ENCODE measurements at places on chromosomes 6 and 20.

DNA sequence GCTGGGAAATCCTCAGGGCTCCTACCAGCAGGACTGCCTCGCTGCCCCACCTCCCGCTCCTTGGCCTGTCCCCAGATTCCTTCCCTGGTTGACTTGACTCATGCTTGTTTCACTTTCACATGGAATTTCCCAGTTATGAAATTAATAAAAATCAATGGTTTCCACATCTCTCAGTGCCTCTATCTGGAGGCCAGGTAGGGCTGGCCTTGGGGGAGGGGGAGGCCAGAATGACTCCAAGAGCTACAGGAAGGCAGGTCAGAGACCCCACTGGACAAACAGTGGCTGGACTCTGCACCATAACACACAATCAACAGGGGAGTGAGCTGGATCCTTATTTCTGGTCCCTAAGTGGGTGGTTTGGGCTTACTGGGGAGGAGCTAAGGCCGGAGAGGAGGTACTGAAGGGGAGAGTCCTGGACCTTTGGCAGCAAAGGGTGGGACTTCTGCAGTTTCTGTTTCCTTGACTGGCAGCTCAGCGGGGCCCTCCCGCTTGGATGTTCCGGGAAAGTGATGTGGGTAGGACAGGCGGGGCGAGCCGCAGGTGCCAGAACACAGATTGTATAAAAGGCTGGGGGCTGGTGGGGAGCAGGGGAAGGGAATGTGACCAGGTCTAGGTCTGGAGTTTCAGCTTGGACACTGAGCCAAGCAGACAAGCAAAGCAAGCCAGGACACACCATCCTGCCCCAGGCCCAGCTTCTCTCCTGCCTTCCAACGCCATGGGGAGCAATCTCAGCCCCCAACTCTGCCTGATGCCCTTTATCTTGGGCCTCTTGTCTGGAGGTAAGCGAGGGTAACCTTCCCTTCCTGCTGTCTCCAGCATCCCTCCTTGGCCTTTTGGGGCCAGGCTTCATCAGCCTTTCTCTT, at the start of gene CFB:
Gene CFB, plus strand, starts transcription at position 589 of the 863 bp plus-strand sequence. Its CDS starts 127 bp downstream, at position 716.
- DNase-seq, result peak; percentile 66

GRCh38 chr6:116406678-116407345, 36.1 kb downstream of the DSE start:
- DNase-seq, result peak; percentile 39

DNA sequence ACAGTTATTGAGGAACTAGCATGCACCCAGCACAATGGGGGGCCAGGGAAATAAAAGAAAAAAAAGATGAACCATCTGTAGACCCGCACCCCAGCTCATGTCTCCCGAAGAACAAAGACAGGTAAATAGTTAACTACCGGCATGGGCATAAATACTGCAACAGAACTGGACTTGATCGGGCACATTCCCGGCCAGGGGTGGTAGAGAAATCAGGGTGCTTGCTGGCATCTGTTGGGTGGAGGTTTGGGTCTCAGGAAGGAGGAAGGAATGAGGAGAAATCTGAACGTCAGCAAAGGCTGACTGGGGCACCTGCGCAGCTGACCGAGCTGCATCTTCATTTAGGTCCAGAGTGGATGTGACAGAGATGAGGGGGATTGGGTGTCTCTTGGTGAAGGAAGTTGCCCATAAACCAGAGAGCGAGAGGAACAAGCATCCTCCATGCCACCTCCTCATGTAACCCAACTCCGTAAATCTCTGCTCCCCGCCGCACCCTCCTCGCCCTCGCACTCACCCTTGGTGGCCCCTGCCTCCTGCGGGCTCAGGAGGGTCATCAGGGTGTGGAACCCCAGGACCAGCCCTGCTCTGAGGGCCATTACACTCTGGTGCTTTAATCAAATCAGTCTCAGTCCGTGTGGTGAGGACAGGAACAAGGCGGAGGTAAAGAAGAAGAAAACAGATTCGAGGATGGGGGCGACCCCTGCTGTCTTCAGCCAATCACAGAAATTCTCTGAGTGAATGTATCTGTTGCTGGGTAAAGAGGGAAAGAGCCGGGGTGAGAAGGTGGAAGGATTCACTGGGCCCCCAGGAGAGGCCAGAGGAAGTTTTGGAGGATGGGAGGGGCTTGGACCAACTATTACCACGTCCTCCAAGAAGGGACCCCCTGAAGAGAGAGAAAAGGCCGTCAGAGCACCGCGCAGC, at the start of gene HLA-DOA:
Gene HLA-DOA, minus strand, starts transcription at position 648 of the 918 bp plus-strand sequence.
- DNase-seq, result no peak

GRCh38 chr20:21387528-21387927, 9.8 kb downstream of the NKX2-4 start:
- DNase-seq, result no peak

DNA sequence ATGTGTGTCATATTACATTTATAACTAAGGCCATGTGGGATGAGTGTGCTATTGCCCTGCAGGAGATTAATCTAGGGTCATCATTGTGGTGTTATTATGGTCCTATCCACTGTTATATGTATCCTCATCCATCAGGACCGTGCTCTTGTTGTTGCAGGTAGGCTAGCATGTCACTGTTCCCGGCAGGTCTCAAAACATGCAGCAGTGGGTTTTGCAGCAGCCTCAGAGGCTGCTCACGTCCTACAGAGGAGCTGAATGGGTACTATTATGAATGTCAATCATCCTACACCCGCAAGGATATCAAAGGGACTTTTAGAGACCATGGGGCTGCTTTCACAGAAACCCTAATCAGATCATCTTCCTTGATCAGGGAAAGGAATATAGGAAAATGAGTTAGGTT, 318.2 kb downstream of the SAMD5 start:
- no peak for DNase-seq

GRCh38 chr6:165726965-165727381, 63.9 kb upstream of the PDE10A start:
- peak; percentile 79 for DNase-seq

- DNase-seq, result no peak
Observed at GRCh38 chr6:55456016-55456415, 123.0 kb downstream of the HMGCLL1 start.

DNA sequence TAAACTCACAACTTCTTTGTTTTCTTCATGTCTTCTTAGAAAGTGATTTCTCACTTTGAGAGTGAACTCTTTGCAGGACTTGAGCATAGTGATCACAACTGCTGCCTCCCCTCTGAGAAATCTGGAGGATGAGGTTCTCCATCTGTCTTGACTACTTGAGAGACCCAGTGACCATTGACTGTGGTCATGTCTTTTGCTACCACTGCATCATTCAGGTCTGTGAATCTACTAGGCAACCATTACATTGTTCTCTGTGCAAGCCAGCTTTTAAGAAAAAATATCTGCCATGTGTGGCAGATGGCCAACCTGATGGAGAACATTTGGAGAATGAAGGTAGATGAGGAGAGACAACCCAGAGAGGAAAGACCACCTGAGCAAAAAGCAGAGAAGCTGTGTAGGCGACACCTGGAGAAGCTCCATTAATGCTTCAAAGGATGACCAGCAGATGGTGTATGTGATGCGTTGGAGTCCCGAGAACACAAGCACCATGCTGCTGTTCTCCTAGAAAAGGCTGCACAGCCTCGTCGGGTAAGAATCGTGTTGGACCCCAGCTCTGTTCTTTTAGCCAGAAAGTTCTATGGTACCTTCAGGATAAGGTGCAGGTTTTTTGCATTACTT, 25.1 kb upstream of the TRIM26 start:
- DNase-seq, result no peak

GRCh38 chr6:37033255-37033654, 27.8 kb downstream of the FGD2 start:
- peak; percentile 64 for DNase-seq

DNA sequence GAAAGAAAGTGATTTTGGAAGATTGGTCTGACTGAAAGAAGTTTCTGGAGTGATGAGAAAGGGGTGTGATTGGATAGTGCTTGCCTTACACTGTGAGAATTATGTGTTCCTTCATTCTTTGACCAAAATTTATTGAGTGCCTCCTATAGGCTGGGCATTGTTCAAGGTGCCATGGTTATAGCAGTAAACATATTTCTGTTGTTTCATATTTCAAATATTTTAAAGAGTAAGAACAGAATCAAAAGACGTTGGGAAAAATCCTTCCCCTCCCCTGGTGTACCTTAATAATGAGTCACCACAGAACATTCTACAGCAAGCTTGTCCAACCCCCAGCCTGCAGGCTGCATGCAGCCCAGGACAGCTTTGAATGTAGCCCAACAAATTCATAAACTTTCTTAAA, 78.6 kb downstream of the GCLC start:
- DNase-seq, result no peak

DNA sequence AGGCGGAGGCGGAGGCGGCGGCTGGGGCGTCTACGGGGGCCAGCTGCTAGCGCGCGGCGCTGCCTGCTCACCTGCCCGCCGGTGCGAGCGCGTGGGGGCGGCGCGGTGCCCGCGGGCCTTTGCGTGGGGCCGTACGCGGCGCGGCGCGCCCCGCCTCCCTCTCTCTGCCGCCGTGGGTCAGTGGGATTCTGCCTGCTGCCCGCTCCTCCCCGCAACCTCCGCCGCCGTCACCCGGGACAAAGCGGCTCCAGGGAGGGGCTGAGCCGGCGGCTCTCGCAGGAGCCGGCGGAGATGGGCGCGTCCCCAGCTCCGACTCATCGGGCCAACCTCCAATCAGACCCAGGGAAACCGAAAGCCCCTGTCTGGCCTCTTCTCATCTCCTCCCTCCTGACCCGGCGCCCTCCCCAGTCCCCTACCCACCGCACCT, at the start of gene RCAN2:
Gene RCAN2, minus strand, starts transcription at position 249 of the 427 bp plus-strand sequence.
- no peak for DNase-seq

GRCh38 chr6:43127180-43127579, 43.9 kb upstream of the SRF start:
- DNase-seq, result no peak

- peak; percentile 9 for DNase-seq
Observed at GRCh38 chr6:109260126-109260525, 122.1 kb downstream of the CD164 start.

DNA sequence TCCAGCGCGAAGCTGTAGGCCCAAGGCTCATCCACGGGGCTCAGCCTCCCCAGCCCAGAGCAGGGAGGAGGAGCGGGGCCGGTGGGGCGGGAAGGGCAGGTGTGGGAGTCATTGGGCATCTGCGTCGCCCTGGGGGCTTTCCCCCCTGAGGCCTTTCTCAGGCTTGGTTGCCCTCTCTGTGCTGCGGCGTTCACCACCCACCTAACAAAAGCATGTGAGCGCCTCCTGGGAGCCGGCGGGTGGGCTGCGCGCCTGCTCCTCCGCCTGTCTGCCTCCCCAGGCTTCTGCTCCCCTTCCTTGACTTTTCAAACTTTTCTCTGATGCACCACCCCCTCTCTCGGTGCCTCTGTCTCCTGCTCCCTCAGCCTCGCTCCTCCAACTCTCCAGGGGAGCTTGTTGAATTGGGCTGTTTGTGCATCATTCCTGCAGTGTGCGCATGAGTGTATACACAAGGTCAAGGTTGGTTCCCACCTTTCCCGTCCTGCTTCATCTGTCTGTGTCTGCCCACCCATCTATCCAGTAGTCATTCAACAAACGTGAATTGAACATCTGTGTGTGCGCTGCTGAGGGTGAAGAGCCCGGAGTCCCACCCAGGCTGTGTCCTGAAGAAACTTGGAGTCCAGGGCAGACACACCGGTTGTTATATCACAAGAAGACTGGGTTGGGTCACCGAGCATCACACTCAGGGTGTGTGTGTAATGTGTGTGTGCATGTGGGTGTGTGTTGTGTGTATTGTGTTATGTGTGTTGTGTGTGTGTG, 82.4 kb upstream of the NNAT start:
- DNase-seq, result no peak

GRCh38 chr6:144217264-144217663, 66.9 kb downstream of the STX11 start:
- no peak for DNase-seq

GRCh38 chr6:26170951-26171841, 84.0 kb downstream of the HFE start:
- DNase-seq, result no peak

- DNase-seq, result peak; percentile 41
Observed at GRCh38 chr20:58891086-58891717, 38.7 kb downstream of the GNAS start.

DNA sequence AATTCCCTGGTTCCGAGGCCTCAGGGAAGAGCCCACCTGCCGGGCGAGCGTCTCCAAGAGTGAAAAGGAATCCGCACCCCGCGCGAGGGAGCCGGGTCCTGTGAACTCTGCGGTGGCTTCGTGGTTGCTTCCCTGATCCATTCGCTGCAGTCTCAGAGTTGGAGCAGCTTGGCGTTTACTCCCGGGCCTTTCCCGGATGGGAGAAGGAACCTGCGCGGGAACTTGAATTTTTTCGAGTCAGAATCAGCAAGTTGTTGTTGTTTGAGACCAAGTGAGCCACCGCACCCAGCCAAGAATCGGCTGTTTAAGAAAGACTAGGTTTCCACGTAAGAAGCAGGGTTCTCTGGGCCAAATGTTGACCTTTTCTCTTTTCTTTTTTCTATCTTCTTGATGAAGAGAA, 12.9 kb downstream of the PRSS16 start:
- DNase-seq, result no peak

GRCh38 chr20:38059832-38060231, 26.3 kb downstream of the RPRD1B start:
- no peak for DNase-seq

DNA sequence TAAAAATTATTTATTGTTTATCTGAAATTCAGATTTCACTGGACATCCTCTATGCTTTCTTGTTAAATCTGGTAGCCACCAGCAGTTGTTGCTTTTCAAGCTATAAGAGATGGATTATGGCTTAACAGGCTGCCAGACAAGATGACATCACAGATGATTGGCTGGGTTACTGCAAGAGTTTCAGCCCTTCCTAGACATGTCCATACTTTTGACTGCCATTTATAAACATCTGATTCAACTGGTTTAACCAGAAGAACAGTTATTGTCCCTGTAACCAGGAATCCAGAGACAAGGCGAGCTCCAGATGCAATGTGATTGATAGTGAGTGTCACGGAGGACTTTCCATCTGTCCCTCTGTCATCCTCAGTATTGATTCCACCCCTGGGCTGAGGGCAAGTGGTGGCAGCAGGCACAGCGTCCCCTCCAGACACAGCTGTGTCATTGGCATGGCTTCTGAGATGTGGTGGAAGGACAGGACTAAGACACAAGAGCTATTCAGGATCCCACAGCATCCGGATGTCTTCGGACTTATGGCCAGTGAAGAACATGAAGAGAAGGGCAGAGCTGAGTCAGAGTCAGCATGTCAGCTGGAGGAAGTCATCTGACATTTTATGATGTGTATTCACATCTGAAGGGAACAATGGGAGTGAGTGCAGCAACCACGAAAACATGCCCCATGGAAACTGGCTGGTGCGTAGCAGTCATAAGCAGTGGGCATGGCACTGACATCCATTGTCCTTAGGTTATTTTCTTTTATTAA, 284.5 kb upstream of the CDYL start:
- no peak for DNase-seq

DNA sequence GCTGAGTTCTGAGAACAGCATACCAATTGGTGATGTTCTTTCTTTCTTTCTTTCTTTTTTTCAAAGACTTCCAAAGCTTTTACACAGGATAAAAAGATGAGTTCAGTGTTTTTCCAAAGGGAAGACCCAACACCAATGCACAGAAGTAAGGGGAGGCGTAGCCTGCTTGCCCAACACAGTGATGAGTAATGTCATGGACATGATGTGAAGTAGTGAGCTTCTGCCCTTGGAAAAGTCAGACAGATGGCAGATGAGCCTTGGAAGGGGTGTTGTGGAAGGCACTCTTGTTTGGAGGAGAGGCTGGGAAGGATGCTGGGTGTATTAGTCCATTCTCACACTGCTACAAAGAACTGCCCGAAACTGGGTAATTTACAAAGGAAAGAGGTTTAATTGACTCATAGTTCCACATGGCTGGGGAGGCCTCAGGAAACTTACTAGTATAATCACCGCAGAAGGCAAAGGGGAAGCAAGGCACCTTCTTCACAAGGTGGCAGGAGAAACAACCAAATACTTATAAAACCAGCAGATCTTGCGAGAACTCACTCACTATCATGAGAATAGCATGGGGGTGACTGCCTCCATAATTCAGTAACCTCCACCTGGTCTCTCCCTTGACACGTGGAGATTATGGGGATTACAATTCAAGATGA, 12.6 kb downstream of the LRP11 start:
- no peak for DNase-seq

Measured in RCC 7860 (cell line).